ENCODE measurements at places on chromosomes 3 and 15.

DNA sequence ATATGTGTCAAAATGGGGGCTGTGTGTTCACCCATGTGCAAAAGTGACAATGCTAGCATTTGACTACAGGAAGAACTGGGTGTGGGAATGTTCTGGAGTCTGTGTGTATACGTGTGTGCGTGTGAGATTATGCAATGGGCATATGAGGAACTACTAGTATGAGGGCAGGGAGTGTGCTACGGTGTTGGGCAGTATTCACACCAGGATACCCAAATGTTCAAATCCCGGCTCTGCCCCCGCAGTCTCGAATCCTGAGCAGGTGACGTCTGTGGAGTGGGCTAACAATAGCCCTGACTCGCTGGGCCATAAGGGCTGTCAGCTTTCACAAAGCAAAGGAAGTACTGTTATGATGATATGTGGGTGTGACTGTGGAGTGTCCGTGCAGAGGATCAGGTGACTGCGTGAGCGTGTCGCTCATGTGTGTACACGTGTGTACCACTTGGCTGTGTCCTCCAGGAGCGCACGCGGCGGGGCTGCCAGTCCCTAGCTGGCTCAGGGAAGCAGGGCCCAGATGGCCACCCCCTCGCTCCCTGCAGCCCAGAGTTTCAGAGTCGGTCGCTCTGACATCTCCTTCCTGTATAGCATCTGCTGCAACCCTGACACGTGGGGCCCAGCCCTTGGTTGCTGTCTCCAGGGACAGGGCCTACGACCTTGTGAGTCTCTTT lies 27.2 kb downstream of the IQSEC1 start:
- DNase-seq: no peak

GRCh38 chr15:60349589-60349988 lies 48.2 kb downstream of the ANXA2 start:
- no peak for DNase-seq

- no peak for DNase-seq
Measured at GRCh38 chr15:73108676-73109075, 56.4 kb downstream of the NEO1 start.

DNA sequence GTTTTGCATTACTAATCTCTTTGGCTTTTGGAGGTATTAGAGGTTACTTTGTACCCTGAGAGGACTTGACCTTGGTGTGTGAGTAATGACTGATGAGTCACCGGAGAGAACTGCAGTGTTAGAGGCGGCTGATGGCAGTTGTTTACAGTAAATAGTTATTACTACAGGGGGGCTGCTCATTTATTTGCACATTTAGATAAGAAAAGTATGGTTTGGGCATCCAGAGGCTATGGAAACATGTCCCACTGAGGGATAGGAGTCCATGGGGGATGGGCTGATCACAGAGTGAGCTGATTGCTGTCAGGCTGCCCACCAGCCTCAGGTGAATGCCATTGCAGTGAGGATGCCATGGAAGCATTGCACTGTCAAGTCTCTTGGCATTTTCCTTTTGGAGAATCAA lies 17.3 kb upstream of the STAC start:
- DNase-seq: peak; percentile 73

GRCh38 chr3:169759256-169759655 lies 5.6 kb downstream of the TERC start:
- DNase-seq: peak; percentile 74

- no peak for DNase-seq
Measured at GRCh38 chr3:67875858-67876257, 221.4 kb upstream of the SUCLG2 start.

- DNase-seq: no peak
Measured at GRCh38 chr15:83129791-83130190, 22.3 kb downstream of the TM6SF1 start.

- no peak for DNase-seq
Measured at GRCh38 chr3:135929670-135930069, 35.9 kb upstream of the PPP2R3A start.

DNA sequence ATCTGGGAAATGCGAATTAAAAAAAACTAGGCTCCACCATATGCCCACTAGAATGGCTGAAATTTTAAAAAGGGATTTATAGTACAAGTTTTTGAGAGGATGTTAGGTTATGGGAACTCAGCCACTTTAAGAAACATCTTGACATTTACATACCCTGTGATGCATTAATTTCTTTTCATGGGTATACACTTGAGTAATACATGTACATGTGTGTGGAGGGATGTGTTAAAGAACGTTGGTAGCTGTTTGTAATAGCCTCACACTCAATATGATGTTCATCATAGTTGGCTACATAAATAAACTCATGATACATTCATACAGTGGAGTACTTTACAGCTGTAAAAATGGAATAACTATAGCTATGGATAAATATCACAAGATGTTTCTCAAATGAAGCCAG lies 40.9 kb downstream of the MEF2A start:
- no peak for DNase-seq

- no peak for DNase-seq
Measured at GRCh38 chr3:127484601-127485388, 105.7 kb downstream of the TPRA1 start.

- no peak for DNase-seq
Measured at GRCh38 chr15:45790325-45790943, 155.6 kb downstream of the SQOR start.

- no peak for DNase-seq
Measured at GRCh38 chr3:78697426-78697825, 1070.4 kb downstream of the ROBO1 start.

- DNase-seq: no peak
Measured at GRCh38 chr3:130851277-130851676, 42.6 kb upstream of the ATP2C1 start.

DNA sequence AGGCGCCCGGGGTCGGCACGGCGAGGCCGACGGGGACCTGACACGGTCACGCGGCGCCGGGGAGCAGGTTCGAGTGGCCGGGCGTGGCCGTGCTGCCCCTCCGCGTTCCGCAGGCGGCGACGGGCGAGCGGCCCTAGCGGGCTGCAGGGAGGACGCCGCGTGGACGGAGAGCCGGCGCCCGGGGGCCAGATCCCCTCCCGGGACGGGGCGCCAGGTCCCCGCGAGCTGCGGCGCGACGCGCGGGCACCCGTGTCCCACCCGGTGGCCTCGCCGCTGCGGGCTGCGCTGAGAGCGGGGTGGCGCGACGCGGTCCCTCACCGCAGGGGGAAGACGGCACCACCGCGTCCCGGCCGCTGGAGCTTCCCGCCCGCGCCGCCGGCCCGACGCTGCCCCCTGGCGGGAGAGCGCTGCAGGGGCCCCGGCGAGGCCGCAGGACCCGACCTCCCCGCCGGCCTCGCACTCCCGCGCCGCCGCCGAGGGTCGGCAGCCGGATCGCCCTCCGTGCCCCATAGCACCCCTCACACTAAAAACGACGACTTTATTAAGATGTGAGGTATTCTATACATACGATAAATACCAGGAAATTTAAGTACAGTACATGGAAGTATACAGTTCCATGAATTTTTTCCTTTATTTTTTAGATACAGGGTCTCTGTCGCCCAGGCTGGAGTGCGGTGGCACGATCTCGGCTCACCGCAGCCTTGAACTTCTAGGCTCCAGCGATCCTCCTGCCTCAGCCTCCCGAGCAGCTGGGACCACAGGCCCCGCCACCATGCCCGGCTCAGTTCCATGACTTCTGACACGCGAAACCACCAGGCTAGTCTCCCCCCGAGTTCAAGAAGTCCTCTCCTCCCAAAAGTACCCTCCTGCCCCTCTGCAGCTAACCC lies 1.3 kb upstream of the PIGZ start:
- no peak for DNase-seq

DNA sequence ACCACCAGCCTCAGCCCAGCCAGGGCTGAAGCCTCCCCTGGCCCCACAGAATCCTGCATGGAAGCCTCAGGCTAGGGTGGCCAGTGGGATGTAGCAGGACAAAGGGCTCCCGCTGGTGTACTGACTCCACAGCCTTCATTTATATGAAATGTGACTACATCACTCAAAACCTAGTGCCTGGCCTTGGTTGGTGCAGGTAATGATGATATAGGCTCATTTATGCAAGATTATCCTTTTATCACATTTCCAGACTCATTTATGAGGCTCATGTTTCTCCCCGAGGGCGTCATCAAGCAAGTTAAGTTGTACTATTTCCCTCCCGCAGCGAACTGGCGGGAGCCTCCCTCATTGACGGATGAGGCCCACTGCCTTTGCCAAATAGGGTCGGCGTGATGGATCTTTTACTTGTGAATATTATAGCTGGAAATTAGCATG lies 179.1 kb upstream of the SMAD3 start:
- DNase-seq: no peak

- no peak for DNase-seq
Measured at GRCh38 chr3:46607603-46608028, 4.7 kb upstream of the FAM240A start.

GRCh38 chr3:7489417-7489816 lies 628.5 kb downstream of the GRM7 start:
- DNase-seq: no peak

DNA sequence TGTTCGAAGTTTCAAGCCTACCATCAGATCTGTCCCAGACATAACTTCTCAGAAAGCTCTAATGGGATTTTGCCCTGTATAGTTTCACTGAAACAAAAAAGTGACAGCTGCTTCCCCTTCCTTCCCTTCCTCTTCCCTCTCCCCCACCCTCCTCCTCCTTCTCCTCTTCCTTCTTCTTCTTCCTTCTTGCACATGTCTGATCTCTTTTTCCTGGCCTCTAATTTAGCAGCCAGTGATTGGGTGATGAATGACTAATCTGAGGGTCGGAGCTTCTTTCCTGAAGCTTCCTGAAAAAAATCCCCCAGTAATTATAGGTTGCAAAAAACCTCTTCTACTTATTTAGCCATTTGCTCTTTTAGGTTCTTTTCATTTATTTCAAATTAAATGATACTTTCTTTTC lies 168.7 kb downstream of the POTEB3 start:
- DNase-seq: no peak

DNA sequence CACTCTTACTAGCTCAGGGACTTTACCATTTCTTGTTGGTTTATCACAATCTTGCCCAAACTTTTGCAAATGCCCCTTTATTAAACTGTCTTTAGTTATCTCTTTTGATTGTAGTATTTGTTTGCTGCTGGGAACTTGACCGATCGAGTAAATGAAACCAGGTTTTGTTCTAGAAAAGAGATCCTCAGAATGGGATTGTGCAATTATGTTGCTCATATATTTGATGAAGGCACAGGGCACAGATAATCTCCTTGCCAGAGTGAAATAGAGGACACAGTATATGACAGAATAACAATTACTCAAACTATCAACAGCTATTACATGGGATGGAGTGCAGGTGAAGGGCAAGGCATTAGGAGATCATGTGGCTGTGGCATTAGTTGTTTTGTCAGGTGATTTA lies 216.6 kb upstream of the RASGRP1 start:
- DNase-seq: no peak

DNA sequence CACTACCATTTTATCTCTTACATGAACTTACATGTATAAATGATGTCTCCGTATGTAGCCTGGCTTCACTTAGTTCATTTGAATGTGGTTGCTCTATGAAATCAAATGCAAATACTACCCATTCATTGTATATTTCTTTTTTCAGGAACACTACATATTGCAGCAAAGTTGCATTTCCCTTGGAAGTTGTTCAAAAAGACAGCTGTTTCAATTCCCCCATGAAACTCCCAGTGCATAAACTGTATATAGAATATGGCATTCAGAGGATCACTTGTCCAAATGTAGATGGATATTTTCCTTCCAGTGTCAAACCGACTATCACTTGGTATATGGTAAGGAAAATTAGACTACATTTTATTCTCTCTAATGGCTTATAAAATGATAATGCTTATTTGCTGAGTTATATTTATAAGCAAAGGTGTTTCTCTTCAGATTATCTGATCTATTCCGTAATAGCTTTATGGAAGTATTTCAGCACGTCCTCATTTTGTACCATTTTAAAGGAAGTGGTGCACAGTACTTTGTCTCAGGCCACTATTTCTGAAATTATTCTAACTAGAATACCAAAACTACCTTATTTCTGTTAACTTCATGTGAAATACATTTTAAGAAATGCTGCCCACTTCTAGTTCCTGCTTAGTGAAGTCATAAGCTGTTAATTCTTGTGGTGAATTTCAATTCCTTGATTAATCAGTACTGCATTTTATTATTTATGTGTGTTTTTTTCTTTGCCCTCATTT lies 95.1 kb downstream of the IL1RAP start:
- no peak for DNase-seq

- DNase-seq: no peak
Measured at GRCh38 chr3:4985330-4986174, 6.3 kb downstream of the BHLHE40 start.

DNA sequence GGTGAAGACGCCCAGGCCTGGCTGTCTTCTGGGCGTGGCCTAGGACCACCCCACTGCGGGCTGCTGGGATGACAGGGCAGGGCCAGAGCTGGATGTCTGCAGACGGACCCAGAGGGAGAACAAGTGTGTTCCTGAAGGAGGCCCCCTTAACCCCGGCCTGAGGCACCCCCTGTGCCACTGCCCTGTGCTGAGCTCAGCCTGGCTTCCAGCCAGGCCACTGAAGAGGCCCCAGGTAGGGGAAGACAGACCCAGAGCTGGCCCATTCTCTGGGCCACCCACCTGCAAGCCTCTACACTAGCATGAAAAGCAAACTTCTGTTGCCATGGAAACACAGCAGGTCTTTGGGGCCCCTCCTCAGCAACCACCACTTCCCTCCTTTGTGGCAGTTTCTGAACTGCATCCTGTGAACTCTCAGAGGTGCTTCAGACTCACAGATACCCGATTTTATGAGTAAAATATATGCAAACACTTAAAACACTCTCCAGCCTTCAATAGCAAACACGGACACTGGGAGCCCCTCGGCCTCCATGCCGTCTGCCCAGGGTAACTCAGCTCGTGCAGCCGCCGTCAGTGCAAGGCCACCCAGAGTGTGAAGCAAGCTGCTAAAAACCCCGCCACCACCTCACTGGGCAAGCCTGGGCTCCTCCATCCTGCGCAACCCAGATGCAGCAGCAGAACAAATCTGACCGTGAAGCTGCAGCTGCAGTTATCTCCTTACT lies 42.5 kb downstream of the CMTM6 start:
- DNase-seq: no peak

- no peak for DNase-seq
Measured at GRCh38 chr3:183188895-183189462, 26.4 kb upstream of the LAMP3 start.

GRCh38 chr15:50641318-50641717 lies 45.3 kb downstream of the TRPM7 start:
- no peak for DNase-seq

DNA sequence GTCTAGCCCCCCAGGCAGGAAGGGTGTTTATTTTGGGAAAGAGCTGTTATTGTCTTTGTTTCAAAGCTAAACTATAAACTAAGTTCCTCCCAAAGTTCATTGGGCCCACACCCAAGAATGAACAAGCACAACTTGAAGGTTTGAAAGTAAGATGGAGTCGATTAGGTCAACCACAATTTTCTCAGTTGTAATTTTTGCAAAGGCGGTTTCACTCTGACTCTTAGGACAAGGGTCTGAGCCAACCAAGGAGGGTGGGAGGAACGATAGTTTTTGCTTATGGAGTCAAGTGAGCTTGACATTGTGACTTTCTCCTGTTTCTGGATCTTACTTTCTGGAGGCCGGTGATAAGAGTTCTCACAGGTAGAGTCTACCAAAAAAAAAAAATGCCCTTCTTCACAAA lies 5.8 kb upstream of the ZNF770 start:
- no peak for DNase-seq

- DNase-seq: no peak
Measured at GRCh38 chr3:100702082-100702979, 7.0 kb upstream of the TFG start.

All from HS-5 (cell line).